ENCODE measurements at places on chromosomes 16 and 17.

GRCh38 chr17:29045734-29046472 lies 3.0 kb downstream of the PIPOX start:
- DNase-seq: no peak

- no peak for DNase-seq
Measured at GRCh38 chr17:78266771-78267170, 35.3 kb downstream of the TMEM235 start.

GRCh38 chr16:30119428-30119827 lies 3.6 kb downstream of the MAPK3 start:
- no peak for DNase-seq

DNA sequence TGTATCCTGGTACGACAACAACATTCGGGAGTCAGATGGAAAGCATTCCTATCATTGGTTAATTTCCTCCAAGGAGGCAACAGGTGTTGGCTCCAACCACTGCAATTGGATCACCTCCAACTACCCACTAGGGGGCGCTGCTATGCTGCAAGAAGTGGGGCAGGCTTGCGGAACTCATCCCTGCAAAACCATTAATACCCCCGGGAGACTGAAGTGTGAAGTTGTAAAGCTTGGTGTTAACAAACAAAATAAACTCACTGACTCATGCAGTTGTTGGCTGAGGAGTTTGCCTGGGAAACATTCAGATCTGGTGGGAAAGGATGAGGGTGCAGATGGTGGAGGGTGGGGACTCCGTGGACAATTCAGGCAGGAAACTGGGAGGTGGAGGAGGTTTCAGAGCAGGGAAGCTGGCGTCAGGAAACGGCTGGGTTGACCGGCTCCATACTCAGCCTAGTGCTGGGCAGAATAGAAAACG lies 84.9 kb downstream of the HS3ST2 start:
- DNase-seq: peak; percentile 57

DNA sequence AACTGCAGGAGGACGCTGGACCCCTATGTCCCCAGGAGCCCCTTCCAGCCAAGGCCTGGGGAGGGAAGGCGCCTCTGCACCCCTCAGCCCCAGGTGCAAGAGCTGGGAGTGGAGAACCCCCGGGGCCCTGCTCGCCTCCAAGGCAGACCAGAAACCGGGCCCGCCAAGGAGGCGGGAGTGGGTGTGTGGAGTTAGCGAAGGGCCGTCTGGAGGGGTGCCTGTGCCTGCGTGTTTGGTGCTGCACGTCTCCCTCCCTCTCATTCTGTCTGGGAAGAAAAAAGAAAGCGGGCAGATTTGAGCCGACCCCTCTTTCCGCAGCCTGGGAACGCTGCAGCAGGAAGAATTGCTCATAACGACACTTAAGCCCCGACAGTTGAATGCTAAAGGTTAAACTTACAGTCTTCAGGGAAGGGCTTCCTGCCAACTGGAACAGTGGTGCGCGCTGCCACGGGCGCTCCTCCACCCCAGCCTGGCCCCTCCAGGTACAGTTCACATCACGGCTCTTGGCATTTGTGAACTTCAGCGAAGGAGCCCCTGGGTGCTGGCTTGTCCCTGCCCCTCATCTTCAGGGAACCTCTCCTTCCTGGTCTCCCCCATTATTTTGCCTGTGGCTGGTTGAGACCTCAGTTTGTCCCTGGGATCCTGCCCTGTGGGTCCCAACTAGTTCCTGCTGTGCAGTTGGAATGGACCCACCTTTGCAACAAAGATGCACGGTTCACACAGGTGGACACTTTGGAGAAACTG lies 19.2 kb upstream of the ZFHX3 start:
- no peak for DNase-seq

DNA sequence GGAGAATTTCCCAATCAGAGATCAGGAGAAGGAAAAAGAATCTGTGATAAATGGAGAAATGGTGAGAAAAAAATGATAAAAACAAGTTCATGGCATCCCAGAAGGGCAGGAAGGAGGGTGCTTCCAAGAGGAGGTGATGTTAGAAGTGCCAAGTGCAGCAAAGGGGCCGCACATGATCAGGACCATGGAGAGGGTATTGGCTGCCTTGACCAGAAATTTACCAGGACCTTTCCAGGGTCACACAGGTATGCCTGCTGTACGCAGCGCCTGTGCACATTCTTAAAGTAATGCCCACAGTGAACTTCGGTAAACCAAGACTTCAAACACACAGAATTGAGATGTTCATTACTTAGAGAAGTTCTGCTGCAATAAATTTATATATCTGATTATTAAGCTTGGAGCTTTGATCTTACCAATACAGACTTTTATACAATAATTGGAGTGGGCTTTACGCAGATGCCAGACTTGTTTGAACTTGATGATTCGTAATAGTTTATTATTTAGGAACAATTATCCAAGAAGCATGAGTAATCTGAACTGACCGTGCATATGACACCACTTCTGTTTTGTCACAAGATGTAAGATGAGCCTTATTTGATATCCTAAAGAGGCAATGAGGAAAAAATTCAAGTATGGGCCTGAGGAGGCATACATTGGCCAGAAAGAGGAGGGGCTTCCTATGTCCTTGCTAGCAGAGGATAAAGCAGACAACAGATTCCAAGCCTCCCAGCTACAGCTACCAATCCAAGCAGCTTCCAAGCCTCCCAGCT lies 2.2 kb upstream of the KRT33A start:
- no peak for DNase-seq

DNA sequence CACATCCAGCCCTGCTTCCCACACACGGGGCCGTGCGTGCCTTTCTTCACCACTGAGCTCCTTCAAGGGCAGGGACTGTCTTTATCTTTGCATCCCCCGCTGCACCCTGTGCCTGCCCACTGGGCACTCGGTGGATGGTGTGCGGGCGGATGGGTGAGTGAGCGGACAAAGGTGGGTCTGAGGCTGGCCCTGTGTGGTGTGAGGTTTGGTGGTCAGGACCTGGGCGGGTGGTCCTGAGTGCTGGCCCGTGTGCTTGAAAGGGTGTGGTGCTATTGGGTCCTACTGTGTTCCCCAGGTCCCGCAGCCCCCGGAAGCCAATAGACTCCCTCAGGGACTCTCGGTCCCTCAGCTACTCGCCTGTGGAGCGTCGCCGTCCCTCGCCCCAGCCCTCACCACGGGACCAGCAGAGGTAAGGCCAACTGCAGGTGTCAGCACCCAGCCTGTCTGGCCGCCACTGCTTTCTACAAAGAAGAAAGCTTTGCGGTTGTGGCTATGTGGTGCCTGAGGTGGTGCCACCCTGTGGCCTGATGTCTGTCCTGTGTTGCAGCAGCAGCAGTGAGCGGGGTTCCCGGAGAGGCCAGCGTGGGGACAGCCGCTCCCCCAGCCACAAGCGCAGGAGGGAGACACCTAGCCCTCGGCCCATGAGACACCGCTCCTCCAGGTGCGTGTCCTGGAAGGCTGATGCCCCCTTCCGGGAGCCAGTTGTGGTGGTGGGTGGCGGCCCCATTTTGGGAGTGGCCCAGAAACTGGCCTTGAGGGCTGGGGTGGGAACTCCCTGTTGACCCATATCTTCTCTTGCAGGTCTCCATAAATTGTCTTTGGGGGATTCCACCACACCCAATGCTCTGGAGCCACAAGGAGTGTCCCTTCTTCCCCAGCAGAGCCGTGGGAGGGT lies 6.8 kb downstream of the ELOB start:
- no peak for DNase-seq

DNA sequence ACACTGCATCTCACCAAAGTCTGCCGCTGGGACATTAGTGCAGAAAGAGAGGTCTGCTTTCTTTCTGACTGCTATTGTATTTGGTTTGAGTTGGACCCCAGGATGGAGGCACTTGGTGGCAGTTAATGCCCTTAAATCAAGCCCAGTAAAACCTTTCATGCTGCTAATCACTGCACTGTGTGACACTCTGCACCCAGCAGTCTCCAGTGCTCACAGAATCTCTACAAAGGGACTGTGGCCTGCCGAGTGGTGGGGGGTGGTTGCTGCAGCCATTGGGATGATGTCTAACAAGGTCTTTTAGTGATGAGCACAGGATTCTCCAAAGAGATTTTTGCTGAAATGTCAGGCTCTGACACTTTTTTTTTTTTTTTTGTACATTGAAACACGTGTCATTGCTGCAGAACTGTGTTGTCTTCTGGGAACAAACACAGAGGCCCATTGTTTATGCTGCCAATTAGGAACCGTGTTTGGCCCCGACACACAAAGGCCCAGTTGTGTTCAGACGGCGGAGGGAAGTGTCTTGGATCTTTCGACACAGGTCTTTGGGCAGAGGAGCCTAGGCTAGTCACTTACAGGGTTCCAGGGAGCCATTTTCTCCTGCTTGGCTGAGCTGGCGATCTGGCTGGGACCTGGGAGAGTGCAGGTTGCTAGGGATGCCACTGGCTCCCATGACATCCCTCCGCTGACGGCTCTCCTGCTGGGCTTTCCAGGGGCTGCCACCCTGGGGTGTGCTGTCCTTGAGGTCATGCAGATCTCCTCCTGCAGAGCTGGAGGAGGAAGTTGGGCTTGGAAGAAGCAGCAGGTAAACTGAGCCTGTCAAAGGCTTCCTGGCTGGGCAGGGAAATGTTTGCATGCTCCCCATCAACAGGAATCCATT lies 16.2 kb upstream of the TNRC6C start:
- no peak for DNase-seq

DNA sequence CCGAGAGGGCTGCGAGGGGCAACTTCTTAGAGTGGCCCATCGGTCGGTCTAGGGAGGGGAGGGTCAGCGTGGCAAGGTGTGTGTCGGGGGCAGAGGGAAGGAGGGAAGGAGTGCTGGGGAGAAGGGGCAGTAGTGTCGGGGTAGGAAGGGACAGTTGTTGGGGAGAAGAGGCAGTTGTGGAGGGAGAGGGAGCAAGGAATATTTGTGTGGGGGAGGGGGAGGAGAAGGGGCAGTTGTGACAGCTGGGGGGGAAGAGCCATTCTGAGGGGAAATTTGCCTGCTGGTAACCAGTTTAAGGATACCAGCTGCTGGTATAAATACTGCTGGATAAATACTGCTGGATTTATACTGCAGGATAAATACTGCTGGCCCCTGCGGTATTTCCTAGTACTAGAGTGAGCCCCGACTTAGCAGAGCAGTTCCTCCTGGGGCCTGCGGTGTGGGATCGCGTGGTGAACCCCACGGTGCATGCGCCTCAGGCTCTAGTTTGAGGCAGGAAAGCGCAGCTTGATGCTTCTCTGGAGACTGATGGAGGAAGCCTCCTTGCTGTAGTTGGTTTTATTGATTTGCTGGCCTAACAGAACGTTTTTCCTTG lies 309 bp downstream of the DNAH2 start:
- no peak for DNase-seq

All from SK-N-MC (cell line).